Activated T-helper 1 cell treated with anti-CD3 and anti-CD28 coated beads, Interleukin-2, amount 50 U/mL, for 16 hours (primary cell): ENCODE measurements at places on chromosomes 3 and 15.

GRCh38 chr3:134002306-134002705 is 27.4 kb downstream of the SLCO2A1 start:
- no peak for DNase-seq

DNA sequence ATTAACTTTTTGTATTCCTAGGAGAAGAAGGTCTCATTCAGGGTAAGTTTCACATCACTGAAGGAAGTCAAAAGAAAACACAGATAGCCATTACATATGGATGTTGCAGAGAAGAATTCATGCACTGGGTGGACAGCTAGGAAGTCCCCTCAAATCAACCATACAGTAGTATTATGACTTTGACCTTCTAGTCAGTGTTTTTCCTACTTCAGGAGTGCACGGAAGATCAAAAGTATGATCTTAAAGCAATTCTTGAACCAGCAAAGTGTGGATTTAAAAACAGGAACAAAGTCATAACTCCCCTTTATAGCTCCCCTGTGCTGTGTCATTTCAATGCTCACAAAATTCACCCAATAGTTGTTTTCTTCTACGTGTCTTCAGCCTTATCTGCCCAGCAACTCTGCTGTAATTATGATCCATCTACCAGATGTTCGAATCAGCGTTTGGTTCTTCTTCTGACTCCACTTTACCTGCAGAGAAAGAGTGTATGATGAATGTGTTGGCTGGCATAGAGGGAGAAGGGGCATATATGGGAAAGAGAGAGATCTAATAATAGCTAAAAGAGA is 118.1 kb upstream of the MEIS2 start:
- DNase-seq = no peak

DNA sequence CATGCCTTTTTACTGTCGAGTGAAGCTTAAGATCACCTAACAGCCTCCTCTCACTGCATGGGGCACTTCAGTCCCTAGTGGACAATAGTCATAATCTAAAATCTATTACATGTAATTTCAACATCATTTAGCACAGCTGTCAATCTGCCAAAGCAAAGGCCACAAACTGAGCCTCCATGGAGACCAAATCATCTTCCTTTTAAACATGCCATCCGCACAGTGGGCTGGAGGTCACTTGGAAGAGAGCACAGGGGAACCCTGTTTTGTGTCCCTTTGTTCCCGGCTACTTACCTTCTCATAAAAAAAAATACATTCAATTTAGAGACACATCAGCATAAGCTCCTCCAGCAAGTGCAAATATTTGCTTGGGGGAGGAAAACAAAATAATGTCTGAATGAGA is 167.3 kb downstream of the SQOR start:
- no peak for DNase-seq

DNA sequence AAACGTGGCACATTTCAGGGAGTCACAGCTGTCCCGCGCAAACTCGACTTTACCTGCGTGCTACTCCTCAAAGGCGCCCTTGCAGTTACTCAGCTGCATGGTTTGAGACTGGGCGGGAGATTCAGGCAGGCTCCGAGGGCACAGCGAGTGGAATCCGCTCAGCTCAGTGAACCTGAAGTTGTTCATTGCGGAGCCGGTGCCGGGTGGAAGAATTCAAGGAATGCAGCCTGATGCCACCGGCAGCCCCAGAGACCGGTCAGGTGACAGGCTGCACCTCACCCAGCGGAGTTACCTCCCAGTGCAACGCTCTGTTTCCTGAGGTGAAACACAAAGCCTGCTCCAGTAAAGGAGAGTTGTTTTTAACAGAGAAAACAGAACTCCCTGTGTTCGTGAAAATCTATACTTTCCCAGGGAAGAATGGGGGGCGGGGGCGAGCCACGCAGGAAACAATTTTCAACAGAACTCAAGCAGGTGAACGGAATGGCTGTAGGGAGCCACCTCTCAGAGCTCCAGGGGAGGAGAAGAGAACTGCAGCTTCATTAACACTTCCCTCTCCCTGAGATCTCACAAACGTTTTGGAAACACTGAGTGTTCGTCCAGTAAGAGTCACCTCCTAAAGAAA is 3.8 kb downstream of the VEPH1 start:
- DNase-seq = no peak

- no peak for DNase-seq
These were observed 129.2 kb upstream of the PLXND1 start for GRCh38 chr3:129735638-129736037.

GRCh38 chr15:51726302-51727073 is 11.0 kb downstream of the LYSMD2 start:
- no peak for DNase-seq

DNA sequence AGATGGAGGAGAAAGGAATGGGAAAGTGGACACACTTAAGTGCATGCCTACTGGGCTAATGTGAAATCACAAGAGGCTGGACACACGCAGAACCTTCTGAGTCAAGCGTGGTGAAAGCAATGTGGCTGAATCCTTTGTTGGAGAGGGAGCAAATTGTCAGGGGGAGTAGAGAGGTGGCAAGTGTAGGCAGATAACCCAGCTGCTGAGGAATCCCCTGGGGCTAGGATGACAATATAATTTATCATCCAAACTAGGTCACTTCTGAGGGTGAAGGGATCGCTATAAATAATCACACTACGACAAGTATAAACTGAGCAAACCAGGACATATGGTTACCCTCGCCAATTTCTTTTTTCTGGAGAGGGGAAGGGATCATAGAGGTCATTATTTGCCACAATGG is 28.7 kb downstream of the TAMM41 start:
- no peak for DNase-seq

DNA sequence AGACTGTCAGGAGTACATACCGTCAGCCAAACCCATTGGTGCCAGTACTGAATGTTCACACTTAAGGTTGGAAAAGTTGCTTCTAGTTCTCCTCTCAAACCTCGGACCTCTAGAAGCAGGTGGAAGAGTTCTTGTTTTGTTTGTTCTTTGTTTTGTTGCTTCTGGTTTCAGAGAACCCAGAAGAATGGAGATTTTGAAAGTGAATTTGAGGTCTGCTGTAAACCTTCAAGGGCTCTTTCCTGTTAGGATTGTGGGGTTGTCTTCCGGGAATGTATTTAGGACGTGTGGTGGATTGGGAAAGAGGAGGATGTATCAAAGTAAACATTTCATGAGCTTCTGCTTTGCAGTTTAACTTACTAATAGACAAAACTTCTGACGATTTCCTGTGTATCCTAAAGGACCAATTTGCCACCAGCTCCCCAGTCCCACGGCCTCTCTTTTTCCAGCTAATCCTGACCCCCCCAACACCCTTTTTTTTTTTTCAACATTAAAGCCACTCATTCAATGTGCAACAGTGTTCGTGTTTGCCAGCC is 50.3 kb downstream of the FILIP1L start:
- DNase-seq = no peak

- DNase-seq = no peak
These were observed 14.4 kb upstream of the STARD5 start for GRCh38 chr15:81338170-81339007.
